A549 treated with CpdA at 1 μM for 4 hours (cell line): ENCODE measurements at places on chromosomes 6 and 20. TPM values are rescaled to one million over a fixed set of nuclear protein-coding genes. Genes with fewer than 3 reads are reported as not detected.

ZNF391 gene
- 0.24 to 0.55 TPM (median 0.27 TPM) in 5 replicates for total RNA-seq

KIAA1755 gene
- total RNA-seq = 0.07 to 0.28 TPM (median 0.19 TPM) in 5 replicates

GMNN gene
- total RNA-seq = 53.2 to 62.5 TPM (median 54.6 TPM) in 5 replicates

CST2 gene
- 0.22 to 0.44 TPM (median 0.39 TPM) in 3 of 5 replicates, not detected in the others for total RNA-seq

HLA-G gene
- 0.03 TPM in 1 of 5 replicates, not detected in the others for total RNA-seq

GINM1 gene
- 23.4 to 30.9 TPM (median 26.4 TPM) in 5 replicates for total RNA-seq

LINC00237 gene
- total RNA-seq = not detected in 5 replicates

NKAIN2 gene
- total RNA-seq = not detected in 5 replicates

SLC32A1 gene
- not detected in 5 replicates for total RNA-seq

IRAK1BP1 gene
- 0.61 to 0.76 TPM (median 0.71 TPM) in 5 replicates for total RNA-seq

TRIM40 gene
- not detected in 5 replicates for total RNA-seq

NOX3 gene
- total RNA-seq = not detected in 5 replicates

CRIP3 gene
- total RNA-seq = 0.20 to 0.62 TPM (median 0.57 TPM) in 5 replicates

GPLD1 gene
- total RNA-seq = 0.66 to 1.2 TPM (median 1.1 TPM) in 5 replicates

PRELID3B gene
- total RNA-seq = 54.9 to 71.1 TPM (median 57.3 TPM) in 5 replicates

SEMG2 gene
- total RNA-seq = not detected in 5 replicates

RHAG gene
- total RNA-seq = 0.03 to 0.07 TPM in 2 of 5 replicates, not detected in the others

APCDD1L gene
- total RNA-seq = 0.06 to 0.09 TPM (median 0.07 TPM) in 5 replicates

FAM83B gene
- 0.06 to 0.14 TPM (median 0.07 TPM) in 4 of 5 replicates, not detected in the other for total RNA-seq

SPTLC3 gene
- total RNA-seq = 0.01 to 0.32 TPM (median 0.17 TPM) in 4 of 5 replicates, not detected in the other

NMBR gene
- total RNA-seq = not detected in 5 replicates

PTCHD4 gene
- total RNA-seq = 0.05 to 0.06 TPM in 2 of 5 replicates, not detected in the others

RIPOR3 gene
- 0.06 to 0.09 TPM in 2 of 5 replicates, not detected in the others for total RNA-seq

IL20RA gene
- 0.03 to 0.09 TPM in 2 of 5 replicates, not detected in the others for total RNA-seq

HLA-DOA gene
- not detected in 5 replicates for total RNA-seq
